ENCODE measurements at places on chromosomes 1 and 21.

DNA sequence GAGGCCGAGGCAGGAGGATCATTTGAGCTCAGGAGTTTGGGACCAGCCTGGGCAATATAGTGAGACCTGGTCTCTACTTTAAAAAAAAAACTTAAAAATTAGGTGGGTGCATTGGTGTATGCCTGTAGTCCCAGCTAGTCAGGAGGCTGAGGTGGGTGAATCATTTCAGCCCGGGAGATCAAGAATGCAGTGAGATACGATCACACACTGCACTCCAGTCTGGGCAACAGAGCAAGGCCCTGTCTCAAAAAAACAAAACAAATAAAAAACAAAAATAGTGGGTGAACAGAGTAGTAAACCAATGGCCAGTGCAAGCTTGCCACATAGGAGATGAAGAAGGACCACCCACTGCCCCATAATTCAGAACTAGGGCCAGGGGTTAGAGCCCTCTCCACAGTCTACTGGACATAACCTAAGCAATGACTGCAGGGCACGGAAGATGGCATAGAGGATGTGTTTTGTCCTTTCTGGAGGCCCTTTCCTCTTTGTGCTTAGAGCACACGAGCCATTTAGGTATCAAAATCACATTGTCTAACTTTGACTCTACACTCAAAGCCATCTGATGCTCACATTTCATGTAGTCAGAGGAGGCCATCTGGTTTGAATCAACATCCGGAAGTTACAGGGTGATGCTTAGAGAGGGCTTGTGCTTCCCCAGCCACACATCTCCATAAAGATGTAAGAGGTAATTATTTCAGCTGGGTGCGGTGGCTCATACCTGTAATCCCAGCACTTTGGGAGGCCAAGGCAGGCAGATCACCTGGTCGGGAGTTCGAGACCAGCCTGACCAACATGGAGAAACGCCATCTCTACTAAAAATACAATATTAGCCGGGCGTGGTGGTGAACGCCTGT lies 12.6 kb downstream of the CD2 start:
- no peak for DNase-seq

DNA sequence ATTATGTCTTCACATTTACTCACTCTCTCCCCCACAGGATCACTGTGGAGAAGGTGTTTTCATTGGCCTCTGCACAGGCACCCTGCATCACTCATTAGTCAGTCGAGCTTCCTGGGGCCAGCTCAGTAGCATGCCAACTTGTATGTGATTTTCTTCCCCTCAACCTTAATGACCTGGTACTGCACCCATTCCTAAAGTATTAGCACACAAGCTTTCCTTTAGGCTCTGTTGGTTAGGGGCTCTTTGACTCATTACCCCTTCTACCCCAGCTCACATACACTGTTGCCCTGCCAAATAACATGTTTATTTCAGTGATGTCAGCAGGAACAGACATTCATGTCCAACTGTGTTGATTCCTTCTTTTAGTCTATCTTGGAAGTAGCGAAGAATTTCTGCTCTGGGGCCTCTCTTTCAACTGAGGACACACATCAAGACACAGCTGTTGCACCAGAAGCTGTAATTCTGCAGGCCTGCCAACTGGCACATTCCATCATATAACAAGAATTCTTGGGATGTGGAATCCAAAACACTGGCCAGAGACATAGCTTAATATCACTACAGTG lies 603.5 kb upstream of the ADAMTS5 start:
- DNase-seq: no peak

DNA sequence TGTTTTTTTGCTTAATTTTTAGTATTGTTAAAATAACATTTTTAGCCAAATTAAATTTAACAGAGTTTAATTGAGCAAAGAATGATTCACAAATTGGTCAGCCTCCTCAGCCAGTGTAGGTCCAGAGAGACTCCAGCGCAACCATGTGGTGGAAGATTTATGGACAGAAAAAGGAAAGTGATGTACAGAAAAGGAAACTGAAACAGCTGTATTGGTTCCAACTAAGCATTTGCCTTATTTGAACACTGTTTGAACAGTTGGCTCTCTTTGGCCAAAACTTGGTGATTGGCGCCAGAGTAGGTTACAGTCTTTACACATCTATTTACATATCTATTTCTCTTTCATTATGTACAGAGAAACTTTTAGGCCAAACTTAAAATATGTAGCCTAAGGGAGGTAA lies 19.4 kb downstream of the RPS6KC1 start:
- DNase-seq: no peak

GRCh38 chr1:204977318-204977717 lies 65.7 kb upstream of the CNTN2 start:
- no peak for DNase-seq

- no peak for DNase-seq
These were observed 53.8 kb upstream of the BCL10 start for GRCh38 chr1:85330214-85330631.

DNA sequence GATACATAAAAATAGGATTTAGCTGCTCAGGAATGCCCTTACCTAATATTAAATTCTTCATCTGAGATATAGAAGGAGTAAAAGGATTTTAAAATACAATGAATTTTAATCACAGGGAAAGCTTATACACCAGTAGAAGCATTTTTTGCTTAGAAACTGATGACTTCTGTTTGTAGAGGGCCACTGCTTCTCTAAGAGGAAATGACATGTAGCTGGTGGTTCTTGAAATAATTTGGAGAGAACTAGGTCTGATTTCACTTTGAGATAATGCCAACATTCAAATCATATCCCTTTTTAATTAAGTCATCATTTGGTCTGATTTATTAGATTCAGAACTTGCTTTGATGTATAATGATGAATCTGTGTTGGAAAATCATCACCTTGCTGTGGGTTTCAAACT lies 166.6 kb upstream of the SGIP1 start:
- no peak for DNase-seq

DNA sequence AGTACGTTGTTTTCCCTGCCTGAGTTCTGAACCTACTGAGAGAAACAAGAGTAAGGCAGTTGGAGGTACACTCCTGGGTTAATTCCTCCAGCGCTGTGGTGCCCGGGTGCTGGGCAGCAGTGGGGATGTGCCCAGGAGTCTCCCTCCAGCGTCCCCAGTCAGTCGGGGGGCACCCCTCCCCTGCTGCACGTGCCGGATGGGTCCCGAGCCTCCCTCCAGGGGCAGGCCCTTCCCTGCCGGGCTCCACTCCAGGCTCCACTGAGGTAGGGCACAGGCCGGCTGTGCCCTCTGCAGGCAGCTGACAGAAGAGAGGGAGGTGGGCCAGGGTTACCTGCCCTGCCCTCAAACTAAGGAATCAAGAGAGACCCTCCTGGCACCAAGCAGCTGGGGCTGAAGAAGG lies 238.1 kb upstream of the VAMP3 start:
- DNase-seq: no peak

DNA sequence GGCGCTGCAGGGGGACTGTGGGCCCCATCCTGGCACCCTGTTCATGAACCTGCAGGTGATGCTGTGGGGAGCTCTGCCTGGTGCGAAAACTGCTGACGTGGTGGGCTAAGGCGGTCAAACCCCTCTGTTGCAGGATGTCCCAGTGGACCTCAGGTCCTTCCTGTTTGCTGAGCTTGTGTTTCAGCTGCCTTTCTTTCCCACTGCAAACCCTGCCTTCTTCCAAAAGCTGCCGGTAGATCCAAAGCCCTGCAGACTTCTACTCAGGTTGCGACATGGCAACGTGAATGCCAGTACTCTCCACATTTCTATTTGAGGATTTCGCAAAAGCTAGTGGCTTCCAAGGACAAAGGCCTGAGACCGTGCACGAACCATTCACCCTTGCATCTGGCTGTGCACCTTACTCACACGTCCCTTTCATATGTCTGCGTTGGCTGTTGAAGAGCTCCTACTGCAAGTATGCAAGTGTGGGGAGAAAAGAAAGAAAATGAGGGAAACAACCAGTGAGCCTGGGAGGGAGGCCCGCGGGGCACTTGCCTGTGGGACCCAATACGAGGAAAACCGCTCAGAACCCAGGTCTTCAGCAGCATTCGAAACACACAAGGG lies 6.2 kb upstream of the RRP1 start:
- DNase-seq: no peak

- DNase-seq: peak; percentile 98
These were observed 499 bp upstream of the SH3GLB1 start for GRCh38 chr1:86703696-86704457.

- no peak for DNase-seq
These were observed 123.9 kb downstream of the CYYR1 start for GRCh38 chr21:26449161-26449560.

DNA sequence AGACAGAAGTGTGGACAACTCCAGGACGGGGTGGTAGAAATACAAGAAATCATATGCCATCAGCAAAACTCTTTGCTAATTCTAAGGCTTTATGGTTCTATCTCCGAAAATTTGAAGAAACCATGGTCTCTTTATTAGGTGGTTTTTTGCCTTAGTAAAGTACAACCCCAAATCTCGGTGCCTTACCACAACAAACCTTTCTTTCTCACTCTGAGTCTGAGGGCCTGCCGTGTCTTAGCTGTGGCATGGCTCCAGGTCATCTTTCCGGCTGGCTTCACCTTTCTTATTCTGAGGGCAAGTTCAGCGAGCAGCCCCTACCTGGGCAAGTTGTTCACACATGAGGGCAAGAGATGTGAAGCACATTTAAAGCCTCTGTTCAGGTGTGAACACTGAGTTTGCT lies 280.6 kb downstream of the TTLL7 start:
- no peak for DNase-seq

DNA sequence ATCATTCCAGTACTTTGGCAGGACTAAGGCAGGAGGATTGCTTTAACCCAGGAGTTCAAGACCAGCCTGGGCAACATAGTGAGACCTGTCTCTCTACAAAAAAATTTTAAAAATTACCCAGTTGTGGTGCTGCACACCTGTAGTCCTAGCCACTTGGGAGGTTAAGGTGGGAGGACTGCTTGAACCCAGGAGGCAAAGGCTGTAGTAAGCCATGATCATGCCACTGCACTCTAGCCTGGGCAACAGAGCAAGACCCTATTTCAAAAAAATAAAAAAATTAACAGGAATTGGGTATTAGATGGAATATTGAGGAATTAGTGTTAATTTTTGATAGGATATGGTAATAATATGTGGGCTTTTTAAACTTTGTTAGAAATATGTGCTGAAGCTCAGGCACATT lies 16.8 kb downstream of the TAF13 start:
- no peak for DNase-seq

- DNase-seq: no peak
These were observed 5.9 kb downstream of the PLOD1 start for GRCh38 chr1:11940260-11940921.

- no peak for DNase-seq
These were observed 1435.5 kb downstream of the MRPL39 start for GRCh38 chr21:24171736-24172135.

DNA sequence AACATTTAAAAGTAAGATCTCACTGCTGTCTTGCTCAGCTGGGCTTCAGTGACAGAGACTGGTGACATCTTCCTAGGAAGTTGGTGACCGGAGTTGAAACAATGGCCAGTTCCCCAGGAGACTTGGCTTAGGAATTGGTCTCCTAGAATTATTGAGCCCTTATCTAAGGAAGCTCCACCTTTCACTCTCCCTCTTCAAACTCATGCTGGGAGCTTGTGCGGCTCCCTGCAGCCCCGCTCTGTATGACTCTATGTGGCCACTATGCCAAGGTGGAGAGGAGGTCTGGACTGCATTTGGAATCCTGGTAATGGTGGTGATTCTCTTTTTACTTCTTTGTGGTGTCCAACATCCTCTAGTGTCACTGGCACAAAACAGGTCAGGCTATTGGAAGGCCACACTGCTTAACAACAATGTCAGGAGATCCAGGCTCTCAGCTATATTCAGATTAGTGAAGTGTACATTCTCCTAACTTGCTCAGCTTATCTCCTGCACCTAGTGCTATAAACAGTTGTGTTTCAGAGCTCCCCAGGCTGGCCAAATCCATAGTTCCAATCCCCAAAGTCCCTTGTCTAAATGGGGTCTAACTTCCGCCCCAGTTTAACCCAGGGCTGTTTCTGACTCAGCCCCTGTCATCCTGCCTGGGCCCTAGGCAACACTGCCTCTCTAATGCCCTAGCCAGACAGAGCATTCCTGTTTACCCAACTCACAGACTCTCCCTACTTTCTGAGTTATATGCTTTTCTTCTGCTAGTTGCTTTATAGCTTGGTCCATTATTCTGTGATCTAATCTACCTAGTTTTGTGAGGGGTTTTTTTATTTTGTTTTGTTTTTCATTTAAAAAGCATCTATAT lies 18.3 kb downstream of the ATP2B4 start:
- no peak for DNase-seq

DNA sequence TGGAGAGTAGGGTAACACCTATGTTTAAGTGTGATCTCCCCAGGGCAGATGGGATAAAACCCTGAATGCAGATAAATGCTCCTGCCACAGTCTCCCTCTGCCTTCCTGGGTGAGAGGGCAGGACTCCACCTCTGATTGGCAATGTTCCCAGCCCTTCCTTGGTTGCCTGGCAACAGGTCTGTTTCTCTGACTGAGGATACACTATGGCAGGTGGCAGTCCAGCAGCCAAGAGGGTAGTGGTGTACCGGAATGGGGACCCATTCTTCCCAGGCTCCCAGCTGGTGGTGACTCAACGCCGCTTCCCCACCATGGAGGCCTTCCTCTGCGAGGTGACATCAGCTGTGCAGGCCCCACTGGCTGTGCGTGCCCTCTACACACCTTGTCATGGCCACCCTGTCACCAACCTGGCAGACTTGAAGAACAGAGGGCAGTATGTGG lies at the start of gene DCDC2B:
DCDC2B (plus strand) TSS at position 199 of the 438 bp plus-strand sequence; CDS start at position 204, 5 bp downstream.
- peak; percentile 85 for DNase-seq

DNA sequence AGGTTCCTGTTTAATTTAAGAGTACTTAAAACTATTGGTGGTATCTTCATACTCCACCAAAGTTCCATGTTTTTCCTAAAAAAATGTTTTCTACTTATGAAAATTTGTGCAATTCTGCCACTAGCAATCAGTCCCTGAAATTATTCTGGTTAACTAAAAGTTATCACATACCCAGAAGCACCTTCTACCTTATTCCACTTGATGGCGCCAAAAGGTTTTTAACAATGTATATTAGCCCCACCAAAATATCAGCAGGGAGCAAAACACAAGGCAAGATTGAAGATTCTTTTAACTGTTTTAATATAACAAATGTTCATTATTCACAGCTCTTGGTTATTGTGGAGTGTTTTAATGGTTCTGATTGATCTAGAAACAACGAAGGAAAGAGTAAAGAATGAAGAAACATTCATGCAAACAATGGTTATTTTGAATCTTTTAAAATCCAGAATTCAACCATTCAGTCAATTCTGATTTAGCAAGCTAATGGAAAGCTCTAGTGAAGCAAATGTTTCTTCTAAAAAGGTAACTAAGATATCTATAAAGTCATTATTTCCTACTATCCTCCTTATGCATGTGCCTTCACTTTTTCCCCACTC lies 67.2 kb downstream of the TTLL7 start:
- peak; percentile 74 for DNase-seq

GRCh38 chr1:201191653-201192260 lies 1.1 kb downstream of the IGFN1 start:
- no peak for DNase-seq

DNA sequence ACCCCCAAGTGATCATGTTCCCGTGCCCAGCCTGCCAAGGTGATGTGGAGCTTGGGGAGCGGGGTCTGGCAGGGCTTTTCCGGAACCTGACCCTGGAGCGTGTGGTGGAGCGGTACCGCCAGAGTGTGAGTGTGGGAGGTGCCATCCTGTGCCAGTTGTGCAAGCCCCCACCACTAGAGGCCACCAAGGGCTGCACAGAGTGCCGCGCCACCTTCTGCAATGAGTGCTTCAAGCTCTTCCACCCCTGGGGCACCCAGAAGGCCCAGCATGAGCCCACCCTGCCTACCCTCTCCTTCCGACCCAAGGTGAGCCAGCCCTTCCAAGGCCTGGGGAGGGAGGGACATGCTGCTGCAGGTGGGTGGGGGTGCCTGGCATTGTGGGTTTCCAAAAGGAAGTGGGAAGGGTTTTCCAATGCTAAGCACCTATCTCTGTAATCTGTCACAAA lies 2.3 kb downstream of the TRIM46 start:
- peak; percentile 23 for DNase-seq
